HAP-1 (cell line): ENCODE measurements at places on chromosomes 7 and 10.

- no peak for DNase-seq
Observed at GRCh38 chr7:41685684-41686083, 17.2 kb downstream of the INHBA start.

DNA sequence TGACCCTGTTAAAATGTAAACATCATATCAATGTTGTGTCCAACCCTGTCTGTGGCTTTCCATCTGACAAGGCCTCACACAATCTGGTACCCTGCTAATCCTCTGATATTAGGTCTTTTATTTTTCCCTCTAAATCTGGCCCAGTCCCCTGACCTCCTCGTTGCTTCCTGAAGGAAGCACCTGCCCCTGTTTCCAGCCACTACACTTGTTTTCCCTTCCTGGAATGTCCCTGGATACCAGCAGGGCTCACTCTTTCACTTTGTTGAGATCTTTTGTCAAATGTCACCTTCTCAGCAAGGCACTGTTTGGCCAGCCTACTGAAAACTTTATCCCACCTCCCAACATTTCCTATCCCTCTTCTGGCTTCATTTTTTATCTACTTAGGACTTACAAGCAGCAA, 2.1 kb downstream of the SAMD9L start:
- DNase-seq = no peak

DNA sequence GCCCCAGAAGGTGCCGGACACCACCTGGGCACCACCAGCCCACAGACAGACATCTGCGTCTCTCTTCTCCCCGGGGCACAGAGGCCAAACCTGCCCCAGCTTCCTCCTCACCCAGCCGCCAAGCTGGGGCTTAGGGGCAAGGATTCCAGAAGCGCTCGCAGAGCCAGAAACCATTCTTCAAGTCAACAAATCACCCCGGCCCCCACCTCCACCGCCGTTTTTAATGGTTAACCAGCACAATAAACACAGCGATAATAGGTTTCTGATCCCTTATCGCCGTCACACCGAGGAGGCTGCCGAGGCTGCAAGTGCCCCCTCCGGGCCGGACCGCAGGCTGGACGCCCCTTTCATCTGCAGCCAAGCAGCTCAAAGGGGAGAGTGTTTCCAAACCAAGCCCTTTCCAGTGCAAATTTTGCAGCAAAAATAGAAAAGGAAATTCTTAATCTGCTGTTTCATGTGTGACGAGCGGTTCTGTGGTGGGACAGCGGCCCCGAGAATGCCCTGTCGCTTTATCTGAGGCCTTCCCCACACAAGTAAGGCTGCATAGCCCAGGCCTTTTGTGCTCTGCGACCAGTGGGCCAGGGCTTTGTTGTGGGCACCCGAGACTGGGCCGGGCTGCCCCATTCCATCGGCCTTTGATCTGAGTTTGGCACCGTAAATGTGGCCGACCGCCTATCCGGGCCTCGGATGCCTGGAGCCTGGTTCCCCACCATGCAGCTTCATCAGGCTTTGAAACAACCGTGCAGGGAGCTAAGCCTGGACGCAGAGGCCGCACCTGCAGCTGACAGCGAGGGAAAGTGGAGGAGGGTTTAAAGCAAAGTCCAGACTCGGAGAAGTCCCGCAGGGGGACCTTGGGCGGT, 83.2 kb downstream of the FOXL3 start:
- no peak for DNase-seq

- DNase-seq = no peak
Observed at GRCh38 chr10:113434315-113434714, 118.5 kb upstream of the HABP2 start.

DNA sequence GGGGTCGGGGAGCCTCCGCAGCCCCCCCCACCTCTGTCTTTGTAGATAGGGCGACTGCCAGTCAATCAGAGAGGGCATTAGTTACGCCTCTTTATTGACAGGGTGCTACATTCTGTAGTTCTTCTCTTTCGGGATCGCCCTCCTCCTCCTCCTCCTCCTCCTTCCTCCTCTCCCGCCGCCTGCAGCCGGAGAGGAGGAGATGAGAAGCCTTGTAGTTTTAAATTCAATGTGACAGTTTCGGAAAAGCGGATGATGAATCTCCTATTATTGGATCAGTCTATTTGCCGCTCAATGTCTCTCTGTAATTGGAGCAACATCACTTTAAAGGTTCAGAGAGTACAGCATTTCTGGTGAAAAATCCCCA, 587 bp upstream of the UNCX start:
- no peak for DNase-seq

- no peak for DNase-seq
Observed at GRCh38 chr7:105309235-105310169, 79.2 kb downstream of the SRPK2 start.

DNA sequence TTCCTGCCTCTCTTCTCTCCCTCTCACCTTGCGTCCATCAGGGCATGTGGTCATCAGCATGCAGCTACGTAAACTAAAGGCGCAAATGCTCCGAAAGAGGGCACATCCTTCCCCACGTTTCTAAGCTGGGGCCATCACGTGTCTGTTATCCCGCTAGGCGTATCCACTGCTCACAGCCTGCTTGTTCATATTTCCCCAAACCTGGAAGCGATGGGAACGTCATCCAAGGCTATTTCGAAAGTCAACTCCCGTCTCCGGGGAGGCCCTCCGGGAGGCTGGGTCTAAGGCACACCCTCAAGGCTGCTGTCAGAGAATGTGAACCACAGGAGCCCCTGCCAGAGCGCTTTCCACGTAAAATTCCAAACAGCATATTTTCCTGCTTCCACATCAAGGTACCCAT, 199.2 kb downstream of the DIP2C start:
- DNase-seq = no peak

DNA sequence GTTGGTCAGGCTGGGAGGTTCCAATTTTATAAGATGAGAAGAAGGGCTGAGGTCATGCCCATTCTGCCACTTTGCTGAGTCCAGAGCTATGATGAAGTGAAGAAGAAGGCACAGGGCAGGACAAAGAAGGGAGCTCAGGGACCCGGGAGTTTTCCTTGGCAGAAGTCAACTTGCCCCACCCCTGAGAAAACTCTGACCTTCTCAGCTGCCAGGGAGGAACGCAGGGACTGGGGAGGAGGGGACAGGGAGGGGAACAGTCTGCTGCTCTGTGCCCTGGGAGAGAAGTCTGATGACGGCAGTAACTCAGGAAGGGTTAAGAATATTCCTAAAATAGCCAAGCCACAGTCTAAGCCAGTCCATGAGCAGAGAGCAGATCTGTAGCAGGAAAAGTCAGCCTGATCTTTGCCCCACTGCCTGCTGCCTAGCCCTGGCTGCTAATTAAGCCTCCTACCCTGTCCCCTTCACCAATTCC, 11.7 kb downstream of the ADIRF start:
- DNase-seq = no peak
